HT1080 (cell line): ENCODE measurements at places on chromosomes 3 and 15. TPM values are rescaled to one million over a fixed set of nuclear protein-coding genes. Genes with fewer than 3 reads are reported as not detected.

- no peak for DNase-seq
These were observed 185.7 kb downstream of the ARRDC4 start for GRCh38 chr15:98146031-98146820.

DNA sequence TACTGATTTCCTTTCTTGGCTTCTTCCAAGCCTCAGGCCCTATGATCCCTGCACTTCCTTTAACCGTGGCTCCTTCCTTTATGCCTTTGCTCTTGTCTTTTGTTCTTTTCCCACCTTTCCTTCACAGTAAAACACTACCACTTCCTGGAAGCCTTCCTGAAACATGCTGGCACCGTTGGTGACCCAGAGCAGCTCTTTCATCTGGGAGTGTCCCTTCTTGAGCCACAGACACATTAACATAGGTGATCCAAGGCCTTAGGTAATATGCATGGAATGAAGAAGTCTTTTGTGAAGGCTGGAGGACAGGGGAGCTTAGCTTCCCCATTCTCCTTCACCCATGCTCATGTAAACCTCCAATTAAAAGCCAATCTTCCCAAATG, 39.4 kb downstream of the AMOTL2 start:
- no peak for DNase-seq

DNA sequence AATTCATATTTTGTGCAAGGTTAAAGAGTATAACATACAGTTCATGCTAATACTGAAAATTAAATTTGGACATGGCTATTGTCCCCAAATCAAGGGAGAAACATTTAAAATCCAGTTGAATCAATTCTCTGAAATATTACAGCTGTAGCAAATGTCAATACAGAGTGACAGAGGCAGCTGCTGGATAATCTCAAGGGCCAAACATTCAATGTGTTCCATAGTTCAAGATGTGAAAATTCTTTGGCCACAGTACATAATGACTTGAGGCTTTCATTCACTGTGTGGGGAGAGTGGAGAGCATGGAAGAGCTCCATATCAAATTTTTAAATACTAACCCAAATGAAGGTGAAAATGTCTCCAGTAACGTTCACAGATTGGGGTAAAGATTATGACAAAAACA, 1192.8 kb upstream of the CADM2 start:
- no peak for DNase-seq

- DNase-seq, result no peak
These were observed 3.5 kb downstream of the SPATA12 start for GRCh38 chr3:57064001-57064400.

DNA sequence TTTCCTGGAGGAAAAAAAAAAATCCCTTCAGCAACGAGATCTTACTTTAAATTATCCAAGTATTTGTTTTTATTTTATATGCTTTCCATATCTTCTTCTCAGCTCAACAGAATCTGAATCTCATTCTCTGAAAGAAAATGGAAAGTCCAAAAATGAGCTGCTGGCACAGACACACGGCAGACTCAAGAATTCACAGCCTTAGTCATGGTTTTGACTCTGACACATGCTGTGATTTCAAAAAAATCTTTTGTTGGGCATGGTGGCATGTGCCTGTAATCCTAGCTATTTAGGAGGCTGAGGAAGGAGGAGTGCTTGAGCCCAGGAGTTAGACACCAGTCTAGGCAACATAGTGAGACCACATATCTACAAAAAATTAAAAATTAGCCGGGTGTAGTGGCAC, 565.0 kb downstream of the MAGI1 start:
- DNase-seq, result peak; percentile 62

GRCh38 chr3:36600404-36600803, 163.9 kb downstream of the DCLK3 start:
- DNase-seq, result peak; percentile 4

DNA sequence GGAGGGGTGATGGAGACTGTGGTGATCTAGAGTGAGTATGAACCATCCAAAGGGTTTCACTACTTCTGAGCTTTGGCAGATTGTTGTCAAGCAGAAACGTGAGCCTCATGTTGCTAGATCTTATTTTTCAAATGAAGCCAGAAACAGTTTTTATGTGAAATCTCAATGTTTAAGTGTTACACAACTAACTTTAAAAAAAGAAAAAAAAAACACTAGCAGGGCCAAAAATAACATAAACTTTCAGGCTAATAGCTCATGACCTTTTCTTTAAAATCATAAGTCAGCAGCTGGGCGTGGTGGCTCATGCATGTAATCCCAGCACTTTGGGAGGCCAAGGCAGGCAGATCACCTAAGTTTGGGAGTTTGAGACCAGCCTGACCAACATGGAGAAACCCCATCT, 2.1 kb upstream of the HTR3D start:
- DNase-seq, result no peak

DNA sequence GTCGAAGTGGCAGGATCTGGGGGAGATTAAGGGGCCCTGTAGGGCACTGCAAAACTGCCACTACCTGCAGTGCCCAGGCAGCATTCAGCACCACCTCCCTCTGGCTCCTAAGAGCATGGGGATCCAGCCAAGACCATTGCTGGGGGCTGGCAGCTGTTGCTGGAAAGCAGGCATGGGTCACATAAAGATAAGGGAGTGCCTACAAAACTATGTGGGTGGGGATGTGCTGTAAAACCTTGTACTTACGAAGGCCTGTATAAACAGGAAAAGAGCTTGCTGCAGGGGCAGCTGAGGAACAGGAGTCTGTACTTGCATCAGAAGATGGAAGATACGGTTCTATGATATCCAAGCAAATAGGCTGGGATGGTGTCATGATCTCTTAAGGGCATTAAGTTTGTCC, 27.1 kb downstream of the IL20RB start:
- no peak for DNase-seq

- DNase-seq, result no peak
These were observed 210.1 kb upstream of the ARHGEF26 start for GRCh38 chr3:153911116-153911515.

Gene OIP5
- 35.8 and 37.5 TPM in 2 replicates for total RNA-seq

Gene CFAP92
- not detected in 2 replicates for total RNA-seq

Gene ZNF774
- 0.76 and 0.87 TPM in 2 replicates for total RNA-seq

Gene DNASE1L3
- total RNA-seq, result not detected in 2 replicates

Gene EPHB3
- total RNA-seq, result 0.94 and 1.00 TPM in 2 replicates

Gene OSTN
- total RNA-seq, result not detected in 2 replicates

Gene DCLK3
- not detected in 2 replicates for total RNA-seq

Gene SPINK8
- total RNA-seq, result not detected in 2 replicates

Gene WDR93
- not detected in 2 replicates for total RNA-seq

Gene CATSPER2
- total RNA-seq, result 0.03 and 0.57 TPM in 2 replicates

Gene CHCHD4
- 39.7 and 46.1 TPM in 2 replicates for total RNA-seq

Gene PSTPIP1
- 0.53 TPM in 1 of 2 replicates, not detected in the other for total RNA-seq

Gene IFRD2
- total RNA-seq, result 168 and 172 TPM in 2 replicates

Gene POPDC2
- 0.37 and 0.39 TPM in 2 replicates for total RNA-seq
